ENCODE measurements at places on chromosomes 7 and 10. TPM values are rescaled to one million over a fixed set of nuclear protein-coding genes. Genes with fewer than 3 reads are reported as not detected.

GRCh38 chr7:148791546-148791945 lies 92.5 kb downstream of the EZH2 start:
- DNase-seq: no peak

DNA sequence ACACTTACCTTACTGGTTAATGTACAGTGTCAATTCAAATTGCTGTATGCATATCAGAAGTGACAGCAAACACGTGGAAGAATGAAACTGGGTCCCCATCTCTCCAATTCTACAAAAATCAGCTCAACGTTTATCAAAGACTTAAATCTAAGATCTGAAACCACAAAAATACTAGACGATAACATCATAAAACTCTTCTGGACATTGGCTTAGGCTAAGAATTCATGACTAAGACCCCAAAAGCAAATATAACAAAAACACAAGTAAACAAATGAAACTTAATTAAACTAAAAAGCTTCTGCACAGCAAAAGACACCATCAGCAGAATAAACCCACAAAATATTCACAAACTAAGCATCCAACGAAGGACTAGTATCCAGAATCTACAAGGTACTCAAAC lies 35.9 kb upstream of the PFKP start:
- DNase-seq: no peak

- DNase-seq: no peak
Measured at GRCh38 chr7:153567426-153567825, 484.8 kb upstream of the DPP6 start.

DNA sequence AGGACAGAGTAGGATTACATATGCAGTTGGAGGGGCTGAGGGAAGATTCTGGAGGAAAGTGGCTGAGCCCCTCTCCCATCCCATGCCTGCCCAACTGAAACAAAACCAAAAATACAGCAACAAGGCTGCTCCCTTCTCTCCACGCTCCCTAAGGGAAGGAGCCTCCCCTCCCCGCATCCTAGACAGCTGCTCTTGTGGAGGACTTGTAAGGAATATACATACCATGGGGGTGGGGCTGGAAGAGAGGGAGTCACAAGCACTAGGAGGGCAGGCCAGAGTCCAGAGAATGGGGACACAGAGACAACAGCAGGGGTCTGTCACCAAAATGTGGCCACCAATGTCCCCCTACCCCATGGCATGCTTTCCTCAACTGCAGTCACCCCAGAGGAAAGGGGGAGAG lies 13.2 kb downstream of the LDB1 start:
- no peak for DNase-seq

- DNase-seq: no peak
Measured at GRCh38 chr10:43223056-43223455, 43.8 kb downstream of the RASGEF1A start.

- DNase-seq: no peak
Measured at GRCh38 chr7:150823484-150824126, 23.0 kb downstream of the TMEM176A start.

DNA sequence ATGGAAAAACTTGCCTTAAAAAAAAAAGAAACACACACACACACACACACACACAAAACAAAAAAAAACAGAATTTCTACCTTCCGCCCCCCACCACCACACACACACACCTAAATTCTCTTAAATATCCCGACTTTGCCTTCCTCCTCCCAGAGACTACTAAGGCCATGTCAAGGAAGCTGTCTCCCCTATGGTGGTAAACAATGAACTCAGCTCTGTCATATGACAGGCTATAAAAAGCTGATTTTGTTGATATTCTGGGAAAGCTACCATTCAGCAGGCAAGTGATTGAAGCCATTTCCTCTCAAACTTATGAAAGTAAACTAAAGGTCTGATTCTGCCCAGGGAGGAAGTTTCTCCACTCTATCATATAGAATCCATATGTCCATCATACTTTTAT lies 471.0 kb downstream of the GFRA1 start:
- no peak for DNase-seq

GRCh38 chr10:5497948-5498730 lies 1.2 kb downstream of the CALML5 start:
- DNase-seq: no peak

GRCh38 chr10:93652857-93653256 lies 40.5 kb downstream of the PDE6C start:
- no peak for DNase-seq

DNA sequence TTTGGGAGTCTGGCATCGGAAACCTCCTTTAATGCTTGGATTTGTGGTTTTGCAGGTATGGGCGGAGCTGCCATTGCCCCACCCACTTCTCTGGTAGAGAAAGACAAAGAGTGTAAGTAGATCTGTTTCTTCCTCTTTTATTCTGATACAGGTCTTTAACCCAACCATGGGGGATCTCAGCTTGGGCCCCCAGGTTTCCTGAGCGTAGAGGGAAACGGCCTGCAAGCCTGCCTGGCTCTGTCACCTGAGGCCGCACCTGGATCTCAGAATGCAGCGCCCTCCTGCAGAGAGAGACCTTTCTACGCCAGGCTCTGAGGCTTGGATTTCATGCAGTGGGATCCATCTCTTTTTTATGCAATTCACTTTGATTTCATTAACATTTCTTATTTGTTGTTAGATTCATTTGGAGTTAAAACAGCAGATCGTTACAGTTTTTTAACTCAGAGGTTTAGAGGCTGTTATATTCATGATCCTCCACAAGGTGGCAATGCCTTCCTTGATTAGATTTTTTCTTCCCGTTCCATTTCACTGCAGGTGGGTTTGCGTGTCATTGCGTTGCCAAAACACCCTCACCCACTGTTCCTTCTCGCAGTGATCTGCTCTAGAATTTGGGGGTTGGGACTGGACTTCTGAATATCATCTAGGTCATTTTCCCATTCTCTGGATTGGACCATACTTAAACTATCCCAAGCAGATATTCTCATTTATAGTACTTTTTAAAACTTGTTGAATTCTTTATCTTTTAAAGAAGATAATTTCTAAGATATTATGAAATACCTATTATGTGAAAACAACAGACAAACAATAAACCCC lies 20.0 kb downstream of the RBM17 start:
- no peak for DNase-seq

- no peak for DNase-seq
Measured at GRCh38 chr10:83760142-83760541, 379.2 kb upstream of the GHITM start.

DNA sequence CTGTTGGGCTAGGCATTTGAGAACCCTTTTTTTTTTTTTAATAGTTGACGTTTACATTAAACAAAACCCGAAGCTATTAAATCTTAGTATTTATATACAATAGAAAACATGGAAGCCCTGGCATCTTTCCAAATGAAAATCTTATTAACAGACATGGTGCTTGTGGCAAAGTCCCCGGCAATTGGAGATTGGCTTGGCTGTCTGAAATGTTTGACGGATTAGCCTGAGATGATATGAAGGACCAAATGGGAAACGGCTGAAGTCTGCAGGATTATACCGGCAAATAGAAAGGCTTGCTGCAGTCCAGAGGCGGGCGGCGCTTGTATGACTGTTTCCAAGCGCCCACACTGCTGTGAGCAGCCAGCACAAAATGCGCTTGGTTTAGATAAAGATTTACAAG lies 105.6 kb downstream of the BUB3 start:
- no peak for DNase-seq

DNA sequence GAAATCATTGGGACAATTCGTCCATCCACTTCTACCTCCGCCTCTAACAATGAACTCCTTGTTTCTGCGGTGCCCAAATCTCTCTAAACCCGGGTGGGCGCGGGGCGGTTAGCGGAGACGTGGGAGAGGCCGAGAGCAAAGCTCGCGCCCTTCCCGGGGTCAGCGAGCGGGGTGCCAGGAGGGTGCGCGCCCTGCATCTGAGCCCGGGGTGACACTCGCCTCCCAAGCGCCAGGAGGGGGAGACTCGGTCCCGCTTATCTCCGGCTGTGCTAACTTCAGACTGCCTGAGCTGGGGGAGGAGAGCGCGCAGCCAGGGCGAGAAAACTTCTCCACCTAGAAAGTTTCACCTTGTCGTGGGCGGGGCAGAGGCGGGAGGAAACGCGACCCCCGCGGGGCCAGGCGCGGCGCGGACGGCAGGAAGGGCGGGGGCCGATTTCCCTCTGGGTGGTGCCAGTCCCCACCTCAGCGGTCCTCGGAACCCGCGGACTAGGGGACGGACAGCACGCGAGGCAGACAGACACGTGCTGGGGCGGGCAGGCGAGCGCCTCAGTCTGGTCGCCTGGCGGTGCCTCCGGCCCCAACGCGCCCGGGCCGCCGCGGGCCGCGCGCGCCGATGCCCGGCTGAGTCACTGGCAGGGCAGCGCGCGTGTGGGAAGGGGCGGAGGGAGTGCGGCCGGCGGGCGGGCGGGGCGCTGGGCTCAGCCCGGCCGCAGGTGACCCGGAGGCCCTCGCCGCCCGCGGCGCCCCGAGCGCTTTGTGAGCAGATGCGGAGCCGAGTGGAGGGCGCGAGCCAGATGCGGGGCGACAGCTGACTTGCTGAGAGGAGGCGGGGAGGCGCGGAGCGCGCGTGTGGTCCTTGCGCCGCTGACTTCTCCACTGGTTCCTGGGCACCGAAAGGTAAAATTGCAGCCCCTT lies at the start of gene MET:
MET (plus strand) TSS at position 516 of the 915 bp plus-strand sequence. CDS start 26,889 bp downstream, outside the sequence.
- peak; percentile 9 for DNase-seq

NUTM2A gene
- total RNA-seq: 2.7 TPM

KEL gene
- not detected for total RNA-seq

HOXA13 gene
- total RNA-seq: not detected

NME8 gene
- total RNA-seq: not detected

CALHM3 gene
- total RNA-seq: not detected

NRCAM gene
- total RNA-seq: 2.4 TPM

SPDYE11 gene
- total RNA-seq: not detected

All from thoracic aorta (tissue), 2 donors.